ENCODE measurements at places on chromosomes 11 and 22.

DNA sequence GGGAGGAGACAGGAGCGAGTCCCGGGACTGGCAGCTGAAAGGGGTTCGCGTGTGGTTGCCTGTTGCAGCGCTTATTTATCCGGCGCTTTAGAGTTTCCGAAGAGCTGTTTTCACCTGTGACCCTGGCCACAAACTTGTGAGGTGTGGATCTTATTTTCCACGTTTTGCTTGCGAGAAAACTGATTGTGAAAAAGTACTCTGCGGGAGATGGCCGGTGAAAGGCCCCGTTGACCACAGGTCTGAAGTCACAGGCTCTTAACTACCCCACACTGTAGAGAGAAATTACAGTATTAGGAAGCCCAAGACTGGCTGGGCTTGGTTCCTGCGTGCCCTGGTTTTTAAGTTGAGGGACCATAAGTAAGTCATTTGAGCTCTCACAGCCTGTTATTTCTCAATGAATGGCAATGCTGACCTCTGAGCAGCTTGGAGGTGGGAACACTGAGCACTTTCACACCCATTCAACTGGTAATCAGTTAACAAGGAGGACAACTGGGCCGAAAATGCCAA lies 379 bp upstream of the RAB38 start:
- DNase-seq = no peak

- DNase-seq = no peak
Measured at GRCh38 chr22:42025421-42025820, 26.8 kb downstream of the WBP2NL start.

DNA sequence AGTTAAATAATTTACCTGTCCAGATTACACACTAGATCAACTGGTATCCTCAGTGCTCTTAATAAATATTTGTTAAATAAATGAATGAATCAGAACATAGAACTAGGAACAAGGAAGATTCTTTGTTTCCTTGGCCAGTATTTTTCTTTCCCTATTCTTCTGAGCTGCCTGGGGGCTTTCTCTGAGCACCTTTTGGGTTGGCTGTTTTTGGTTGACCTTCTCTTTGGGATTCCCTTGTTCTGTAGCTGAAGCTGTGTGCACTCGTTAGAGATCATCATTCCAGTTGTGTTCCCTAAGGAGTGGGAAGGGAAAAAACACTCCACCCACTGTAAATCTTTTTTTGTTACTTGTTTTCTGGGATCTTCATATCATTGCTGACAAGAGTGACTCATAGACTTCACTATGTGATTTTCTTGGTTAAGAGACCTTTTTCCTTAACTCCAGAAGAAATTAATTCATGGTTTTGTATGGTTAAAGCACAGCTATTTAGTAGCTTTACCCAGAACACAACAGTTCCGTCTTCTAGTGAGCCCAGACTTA lies 84.3 kb downstream of the STIM1 start:
- DNase-seq = no peak

- no peak for DNase-seq
Measured at GRCh38 chr11:17931595-17931994, 81.3 kb downstream of the SERGEF start.

- DNase-seq = no peak
Measured at GRCh38 chr11:2671748-2672147, 28.0 kb downstream of the KCNQ1OT1 start.

- no peak for DNase-seq
Measured at GRCh38 chr11:57648801-57649735, 644 bp downstream of the YPEL4 start.

DNA sequence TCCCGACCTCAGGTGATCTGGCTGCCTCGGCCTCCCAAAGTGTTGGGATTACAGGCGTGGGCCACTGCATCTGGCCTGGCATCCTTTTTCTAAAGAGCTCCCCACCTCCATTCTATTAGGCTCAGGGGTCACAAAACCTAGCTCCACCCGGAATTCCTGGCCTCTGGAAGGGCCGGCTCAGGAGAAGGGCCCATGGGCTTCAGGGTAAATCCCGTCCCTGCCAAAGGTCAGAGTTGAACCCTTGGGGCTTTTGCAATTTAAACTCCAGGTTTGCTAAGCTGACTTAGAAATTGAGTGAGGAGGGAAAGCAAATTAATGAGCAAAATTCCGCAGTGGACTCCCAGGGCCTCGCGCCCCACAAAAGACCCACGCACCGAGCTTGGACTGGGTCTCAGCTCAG lies 48.3 kb downstream of the RPS6KA4 start:
- DNase-seq = no peak

DNA sequence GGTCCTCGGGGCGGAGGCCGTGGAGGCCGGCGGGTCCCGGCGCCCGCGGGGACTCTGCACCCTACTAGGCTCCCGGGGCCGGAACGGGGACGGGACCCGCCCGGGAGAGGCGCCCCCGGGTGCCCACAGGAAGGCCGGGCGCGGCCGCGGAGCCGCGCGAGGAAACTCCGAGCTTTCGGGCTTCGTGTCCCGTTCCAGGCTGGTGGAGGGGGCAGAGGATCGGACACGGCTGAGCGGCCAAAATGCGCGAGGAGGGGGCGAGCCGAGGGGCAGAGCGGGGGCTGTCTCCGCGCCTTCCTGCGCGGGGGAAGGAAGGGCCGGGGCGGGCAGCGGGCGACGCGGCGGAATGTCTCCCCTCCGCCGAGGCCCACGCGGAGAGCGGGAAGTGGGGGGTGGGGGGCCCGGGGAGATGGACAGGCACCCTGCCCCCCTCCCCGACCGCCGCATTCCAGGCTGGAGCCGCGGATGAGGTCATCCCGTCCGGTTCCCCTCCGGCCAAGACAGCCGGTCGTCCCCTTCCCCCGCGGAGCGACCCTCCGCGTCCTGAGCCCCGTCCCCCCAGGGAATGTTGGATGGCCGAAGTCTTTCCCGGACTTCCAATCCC lies 430 bp downstream of the CDC42EP1 start:
- peak; percentile 59 for DNase-seq

DNA sequence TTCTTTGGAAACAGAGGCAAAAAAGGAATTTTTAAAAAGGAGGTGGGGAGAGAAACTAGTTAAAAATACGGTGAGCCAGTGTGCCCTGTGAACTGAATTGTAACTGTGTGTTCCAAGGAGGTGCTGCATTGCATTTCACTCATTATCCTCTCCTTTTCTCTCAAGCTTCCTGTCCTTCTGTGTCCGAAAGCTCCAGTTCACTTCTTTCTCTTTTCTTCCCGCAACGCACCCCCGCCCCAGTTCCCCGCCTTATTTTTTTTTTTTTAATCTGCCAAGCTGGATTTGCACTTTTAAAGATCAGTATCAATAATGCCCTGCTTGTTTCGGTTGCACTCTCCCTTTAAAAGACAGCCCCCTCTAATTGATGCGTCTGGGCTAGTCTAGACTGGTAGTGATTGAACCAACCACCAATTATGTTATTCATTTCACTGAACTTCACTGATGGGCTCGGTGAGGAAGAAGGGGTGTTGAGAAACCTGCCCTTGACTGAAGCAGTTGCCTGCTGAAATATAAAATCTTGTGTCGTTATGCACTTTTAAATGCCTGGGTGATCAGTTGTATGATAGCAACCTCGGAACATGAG lies 18.5 kb downstream of the BLID start:
- DNase-seq = no peak

DNA sequence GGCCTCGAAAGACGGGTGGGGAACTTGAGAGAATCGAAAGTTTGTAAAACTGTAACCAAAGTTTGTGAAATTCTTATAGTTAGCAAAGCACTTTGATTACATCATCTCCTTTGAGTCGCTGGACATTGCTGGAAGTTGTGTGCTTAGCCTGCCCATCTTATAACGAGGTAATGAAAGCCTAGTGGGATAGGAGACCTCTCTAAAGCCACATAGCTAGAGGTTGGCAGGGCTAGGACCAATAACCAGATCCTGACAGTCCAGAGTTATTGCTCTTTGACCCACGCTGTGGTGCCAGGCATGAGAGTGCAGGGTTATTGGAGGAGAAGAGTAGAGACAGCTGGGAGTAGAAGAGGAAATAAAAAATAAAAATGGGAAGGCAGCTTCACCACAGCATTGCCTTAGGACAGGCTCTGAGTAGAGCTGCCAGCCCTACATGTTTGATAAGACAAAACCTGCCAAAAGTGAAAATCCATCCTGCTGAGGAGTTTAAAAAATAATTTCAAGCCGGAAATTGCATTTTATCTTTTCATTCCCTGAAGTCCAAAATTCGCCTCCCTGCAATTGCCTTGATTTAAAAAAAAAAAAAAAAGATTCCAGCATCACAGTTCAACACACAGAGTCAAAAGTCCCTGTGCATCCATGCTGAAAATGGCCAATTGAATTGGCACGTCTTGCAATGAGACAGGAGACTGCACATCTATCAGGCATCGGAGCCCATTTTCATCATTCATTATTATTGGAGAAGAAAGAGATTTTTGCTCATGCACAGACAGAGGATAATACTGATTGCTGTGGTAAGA lies 225.5 kb upstream of the POU2AF2 start:
- DNase-seq = no peak

- no peak for DNase-seq
Measured at GRCh38 chr11:64170419-64170818, 4.5 kb upstream of the MACROD1 start.

All from urothelium cell line (cell line).